ENCODE measurements at places on chromosomes 12 and 14.

- no peak for DNase-seq
Observed at GRCh38 chr14:95467232-95467631, 49.2 kb downstream of the SYNE3 start.

DNA sequence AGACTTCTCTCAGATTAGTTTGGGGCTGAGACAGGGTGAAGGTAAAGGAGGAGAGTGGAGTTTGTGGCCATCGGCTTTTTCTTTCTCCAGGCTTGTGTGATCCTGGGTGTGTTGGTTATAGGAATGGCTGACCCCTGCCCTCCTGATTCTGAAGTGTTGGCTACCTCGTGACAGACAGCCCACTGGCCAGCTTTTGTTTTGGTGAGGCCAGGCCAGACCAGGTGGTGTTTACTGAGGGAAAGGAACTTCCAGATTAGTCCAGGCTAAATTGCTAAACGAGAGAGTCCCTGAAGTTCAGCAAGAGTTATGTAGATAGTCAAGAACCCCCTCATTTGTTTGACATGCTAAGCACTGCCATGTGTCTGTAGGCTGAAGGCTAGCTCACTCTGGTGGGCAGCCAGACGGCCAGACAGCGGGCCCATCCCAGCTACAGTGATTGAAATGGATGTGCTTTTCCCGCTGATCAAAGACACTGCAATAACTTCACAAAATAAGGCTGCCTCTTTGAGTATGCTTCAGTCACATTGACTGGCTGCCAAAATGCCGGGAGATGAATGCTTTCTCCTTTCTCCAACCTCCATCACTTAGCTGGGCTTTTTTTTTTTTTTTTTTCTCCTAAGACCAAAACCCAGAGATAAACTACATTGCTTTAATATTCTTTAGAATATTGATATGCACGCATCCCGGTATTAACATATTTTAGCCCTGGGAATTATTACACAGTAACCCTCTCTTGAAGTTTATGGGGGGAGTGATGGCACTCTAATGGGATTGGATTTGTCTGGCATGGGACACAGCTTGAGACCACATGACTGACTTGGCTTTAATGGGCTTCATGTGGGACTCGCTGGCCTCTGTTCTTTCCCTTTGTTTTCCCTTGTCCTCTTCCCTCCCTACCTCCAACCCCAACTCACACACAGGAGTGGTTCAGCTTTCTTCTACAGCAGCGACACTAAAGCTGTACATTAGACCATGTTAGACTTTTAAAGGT lies 76.9 kb downstream of the SMOC1 start:
- no peak for DNase-seq

DNA sequence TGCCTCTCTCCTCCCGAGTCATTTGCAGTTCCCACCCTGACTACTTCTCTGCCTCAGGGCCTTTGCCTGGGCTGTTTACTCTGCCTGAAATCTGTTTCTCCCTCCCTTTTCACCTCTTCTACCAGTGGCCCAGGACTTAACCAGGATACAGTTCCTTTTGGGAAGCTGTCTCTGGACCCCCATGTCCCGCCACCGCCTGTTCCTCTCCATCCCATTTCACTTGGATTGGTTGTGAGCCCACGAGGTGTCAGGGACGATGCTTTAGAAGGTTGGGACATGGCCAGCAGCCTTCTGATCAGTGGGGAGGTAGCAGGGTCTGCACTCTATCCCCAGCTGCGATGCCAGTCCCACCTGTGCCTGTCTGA lies 51.8 kb downstream of the FAM222A start:
- DNase-seq = no peak

- DNase-seq = peak; percentile 57
Observed at GRCh38 chr12:104215638-104216297, at the start of gene TXNRD1. Gene TXNRD1 (plus strand): TSS chr12:104215779. CDS start chr12:104215803, 24 bp downstream.

- no peak for DNase-seq
Observed at GRCh38 chr14:50756300-50756699, 74.7 kb downstream of the NIN start.

DNA sequence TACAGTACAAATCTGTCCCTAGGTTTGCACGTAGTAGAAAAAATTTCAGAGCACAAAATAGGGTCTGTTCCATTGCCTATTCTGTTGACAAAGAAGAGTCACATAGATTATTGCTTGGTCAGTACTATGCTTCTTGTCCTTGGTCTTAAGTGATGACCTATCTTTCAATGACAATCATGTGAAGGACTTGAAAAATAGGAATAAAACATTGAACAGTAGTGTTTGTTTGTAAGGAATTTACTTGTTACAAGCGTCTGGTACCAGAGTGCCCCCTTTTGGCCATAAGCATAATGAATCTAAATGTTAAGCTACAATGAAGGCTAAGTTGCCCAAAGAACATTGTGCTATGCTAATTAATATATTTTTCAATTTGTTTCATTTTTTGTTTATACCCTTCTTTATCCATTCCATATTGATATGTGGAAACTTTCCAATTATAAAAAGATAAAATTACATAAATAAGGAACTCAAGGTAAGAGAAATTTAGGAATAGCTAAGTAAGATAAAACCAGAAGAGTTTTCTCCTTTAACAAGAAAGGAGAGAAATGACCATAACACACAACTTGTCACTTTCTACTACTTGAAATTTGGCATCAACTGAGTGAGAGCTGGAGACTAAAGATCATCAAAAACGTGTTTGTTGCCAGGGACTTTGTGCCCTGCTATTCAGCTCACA lies 204.7 kb downstream of the EPS8 start:
- no peak for DNase-seq

GRCh38 chr14:32662211-32662610 lies 276.5 kb upstream of the NPAS3 start:
- no peak for DNase-seq

DNA sequence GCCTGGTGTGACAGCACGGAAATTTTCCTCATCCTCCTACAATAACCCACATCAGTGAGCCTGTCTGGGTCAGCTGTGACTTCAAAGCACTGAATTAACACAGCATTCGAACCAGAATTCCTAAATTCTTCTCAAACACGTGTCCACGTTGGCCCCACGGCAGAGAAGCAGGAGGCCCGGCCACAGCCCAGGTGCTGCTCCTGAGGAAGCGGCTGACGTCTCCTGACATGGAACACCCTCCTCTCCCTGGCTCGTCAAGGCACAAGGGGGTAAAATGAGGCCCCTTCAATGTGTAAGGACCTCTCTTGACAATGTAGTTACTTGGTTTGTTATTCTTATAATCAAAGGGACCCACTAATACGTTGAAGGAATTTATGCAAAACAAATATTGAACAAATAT lies 156.3 kb upstream of the GSC start:
- no peak for DNase-seq

DNA sequence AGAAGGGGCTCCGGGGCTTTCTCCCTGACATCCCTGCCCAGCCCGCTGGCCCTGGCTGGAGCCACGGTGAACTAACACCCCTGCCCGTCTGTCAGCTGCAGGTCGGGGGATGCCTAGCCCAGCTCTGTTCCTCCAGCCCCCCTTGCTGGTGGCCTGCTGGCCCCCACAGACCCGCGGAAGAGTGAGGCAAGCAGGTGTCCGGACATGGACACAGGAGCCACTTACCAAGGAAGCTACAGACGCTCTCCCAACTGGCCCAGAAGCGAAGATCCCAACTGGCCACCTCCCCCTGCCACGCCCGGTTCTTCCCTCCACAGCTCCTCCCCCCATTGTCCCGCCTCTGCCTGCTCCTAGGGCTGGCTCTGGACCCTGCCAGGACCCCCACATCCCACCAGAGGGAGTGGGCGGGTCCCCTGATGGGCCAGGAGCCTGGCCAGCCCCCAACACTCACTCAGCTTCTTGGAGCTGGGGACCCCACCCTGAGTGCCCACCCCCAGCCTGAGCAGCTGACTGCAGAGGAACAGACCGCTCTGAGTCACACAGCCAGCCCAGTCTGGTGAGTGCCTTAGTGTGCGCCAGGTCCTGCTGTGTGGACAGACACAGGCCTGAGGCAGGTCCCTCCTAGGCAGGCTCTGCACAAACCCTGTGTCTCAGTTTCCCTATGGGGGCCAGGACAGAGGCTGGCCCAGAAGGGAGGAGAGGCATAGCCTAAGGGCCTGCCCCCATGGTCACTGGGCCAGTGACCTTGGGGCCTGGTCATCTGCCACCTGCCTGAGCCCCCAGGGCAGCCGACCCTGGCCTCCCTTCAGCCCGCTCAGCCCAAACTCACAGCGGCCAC lies 7.7 kb downstream of the AHNAK2 start:
- peak; percentile 75 for DNase-seq

- DNase-seq = no peak
Observed at GRCh38 chr12:132023658-132024057, 73.9 kb downstream of the EP400 start.

DNA sequence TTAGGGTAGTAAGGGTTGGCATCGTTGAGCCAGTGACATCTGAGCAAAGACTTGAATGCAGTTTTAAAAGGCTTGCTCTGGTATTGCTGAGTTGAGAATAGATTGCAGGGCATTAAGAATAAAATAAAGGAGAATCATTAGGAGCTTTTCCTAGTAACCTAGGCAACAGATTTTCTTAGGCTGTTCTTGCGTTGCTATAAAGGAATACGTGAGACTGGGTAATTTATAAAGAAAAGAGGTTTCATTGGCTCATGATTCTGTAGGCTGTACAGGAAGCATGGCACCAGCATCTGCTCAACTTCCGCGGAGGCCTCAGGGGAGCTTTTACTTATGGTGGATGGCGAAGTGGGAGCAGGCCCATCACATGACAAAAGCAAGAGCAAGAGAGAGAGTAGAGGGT lies 97.4 kb downstream of the RAD51B start:
- no peak for DNase-seq

- DNase-seq = no peak
Observed at GRCh38 chr14:79730953-79731352, 480.4 kb downstream of the DIO2 start.

GRCh38 chr12:38427442-38427841 lies 110.9 kb downstream of the ALG10B start:
- DNase-seq = no peak

DNA sequence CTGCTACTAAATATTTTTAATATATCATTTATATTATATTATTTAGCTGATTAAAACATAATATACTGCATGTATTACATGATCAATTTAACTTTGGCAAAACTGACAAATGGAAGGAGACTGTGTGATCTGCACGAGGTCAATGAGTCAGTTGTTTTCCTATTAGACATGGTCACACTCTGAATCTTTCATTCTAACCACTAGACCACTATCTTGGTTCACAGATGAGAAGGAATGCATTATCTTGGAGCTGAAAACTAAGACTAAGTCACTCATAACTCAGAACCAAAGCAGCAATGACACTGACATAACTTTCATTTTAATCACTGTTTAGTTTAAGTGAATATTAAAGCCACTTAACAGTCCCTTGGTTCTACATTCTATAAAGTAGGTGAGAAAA lies 37.4 kb downstream of the GNPTAB start:
- no peak for DNase-seq

DNA sequence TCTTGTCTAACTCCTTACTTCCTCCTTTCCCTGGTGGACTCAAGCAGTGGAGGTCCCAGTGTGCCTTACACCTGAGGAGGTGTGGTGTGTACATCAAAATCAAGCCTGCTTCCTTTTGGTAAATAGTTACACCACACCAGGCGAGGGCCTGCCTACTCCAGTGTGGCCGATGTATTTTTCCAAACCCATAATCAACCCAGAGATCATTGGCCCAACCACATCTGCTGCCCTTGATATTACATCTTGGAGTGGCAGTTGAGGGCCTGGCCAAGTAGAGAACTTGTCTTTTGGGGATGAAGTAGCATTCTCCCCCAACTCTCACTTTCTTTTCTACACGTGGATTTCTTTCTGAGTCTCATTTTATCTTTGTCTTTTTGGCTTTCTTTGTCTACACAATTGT lies 187.4 kb downstream of the EFCAB11 start:
- DNase-seq = no peak

GRCh38 chr12:110543252-110543959 lies 39.7 kb downstream of the PPTC7 start:
- peak; percentile 39 for DNase-seq

GRCh38 chr12:92324849-92325500 lies 179.3 kb upstream of the BTG1 start:
- no peak for DNase-seq

DNA sequence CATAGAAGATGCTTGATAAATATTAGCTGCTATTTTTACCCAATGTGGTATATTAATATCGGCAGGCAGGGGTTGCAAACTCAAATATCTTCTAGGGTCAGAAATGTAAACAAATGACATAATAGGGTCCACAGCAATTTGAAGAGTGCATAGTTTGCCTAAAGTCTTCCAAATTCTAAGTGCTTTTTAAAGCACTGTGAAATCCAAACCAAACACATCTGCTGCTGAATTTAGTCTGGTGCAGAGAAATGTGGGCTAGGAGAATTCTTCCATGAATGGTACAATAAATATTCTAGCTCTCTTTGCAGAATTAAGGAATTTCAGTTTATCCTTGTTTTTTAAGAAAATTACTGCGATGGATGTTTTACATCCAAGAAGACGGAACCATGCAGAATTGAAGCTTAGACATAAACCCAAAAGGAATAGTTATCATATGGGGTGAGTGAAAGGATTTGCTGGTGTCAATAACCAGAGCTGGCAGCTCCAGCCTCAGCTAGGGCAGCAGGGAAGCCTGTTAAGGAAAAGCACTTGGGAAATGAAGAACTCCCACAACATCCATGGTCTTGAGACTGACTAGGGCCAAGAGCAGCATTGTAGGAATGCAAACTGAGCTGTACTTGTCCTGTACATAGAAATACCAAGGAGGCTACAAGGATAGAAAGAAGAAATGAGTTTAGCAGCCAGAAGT lies 65.5 kb downstream of the PTPRR start:
- no peak for DNase-seq

- DNase-seq = no peak
Observed at GRCh38 chr12:12927211-12928079, 24.5 kb downstream of the GPRC5D start.

DNA sequence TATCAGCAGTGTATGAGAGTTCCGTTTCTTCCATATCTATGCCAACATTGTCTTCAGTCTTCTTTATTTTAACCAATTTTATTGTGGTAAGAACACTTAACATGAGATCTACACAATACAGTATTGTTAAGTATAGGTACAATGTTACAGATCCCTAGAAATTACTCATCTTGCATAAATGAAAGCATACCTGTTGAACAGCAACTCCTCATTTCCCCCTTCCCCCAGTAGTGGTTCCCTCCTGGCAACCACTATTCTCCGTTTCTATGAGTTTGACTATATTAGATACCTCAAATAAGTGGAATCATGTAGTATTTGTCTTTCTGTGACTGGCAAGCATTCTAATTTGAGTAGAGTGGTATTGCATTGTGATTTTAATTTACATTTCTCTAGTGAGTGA lies 150.5 kb downstream of the CRADD start:
- no peak for DNase-seq

DNA sequence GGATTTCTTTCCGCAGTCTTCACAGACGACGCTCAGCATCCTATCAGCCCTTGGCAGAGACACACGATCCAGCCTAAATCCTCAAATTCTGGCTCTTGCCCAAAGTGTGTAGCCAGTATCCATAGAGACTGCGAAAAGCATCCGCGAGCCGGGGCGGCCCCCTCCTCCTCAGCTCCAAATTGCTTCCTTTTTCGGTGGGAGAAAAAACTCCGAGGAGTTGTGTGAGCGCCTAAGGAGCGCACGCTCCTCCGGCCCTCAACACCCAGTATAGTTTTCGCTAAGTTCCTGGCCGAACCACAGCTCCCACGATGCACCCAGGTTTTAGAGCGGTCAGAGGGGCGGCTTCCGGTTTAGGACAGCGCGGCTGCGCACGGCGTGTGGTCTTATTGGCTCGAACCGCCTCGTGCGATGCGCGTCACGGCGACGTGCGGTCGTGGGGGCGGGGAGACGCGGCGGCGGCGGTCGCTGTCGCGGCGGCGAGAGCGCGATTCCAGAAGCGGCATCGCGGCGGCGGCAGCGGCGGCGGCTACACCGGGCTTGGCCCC lies at the start of gene ADIPOR2:
ADIPOR2 (plus strand) TSS at position 493 of the 545 bp plus-strand sequence. CDS start 63,274 bp downstream, outside the sequence.
- peak; percentile 98 for DNase-seq

- DNase-seq = peak; percentile 80
Observed at GRCh38 chr12:5003025-5003666, 40.5 kb upstream of the KCNA5 start.

GRCh38 chr14:101861464-101861863 lies 100.0 kb downstream of the PPP2R5C start:
- DNase-seq = no peak
